ACHN (cell line): ENCODE measurements at places on chromosomes 2 and 18.

DNA sequence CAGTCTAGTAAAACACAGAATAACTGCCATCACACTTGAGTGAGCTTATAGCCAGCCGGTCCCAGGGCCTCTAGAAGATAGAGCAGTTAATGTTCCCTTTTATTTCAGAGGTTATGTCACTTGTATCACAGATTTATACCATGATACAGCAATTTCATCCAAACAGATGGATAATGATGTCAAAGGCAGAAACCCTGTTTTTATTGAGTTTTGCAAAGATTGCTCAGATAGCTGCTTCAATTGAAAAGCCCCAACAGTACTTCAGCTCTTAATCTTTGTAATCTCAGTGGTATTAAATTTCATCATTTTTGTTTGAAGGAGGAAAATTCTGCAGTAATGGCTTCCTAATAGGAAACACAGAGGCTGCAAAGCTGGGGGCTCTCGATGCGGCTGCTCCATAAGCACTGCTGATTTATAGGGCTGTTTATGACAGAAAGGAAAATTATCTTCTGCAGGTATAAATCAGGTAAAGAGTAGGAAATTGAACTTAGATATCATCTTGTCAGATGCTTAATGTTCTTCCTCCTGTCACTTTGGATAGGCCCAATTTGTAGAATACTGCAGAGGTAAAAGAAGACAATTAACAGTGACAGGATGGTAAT, 112.3 kb downstream of the LNPK start:
- no peak for DNase-seq

- peak; percentile 40 for DNase-seq
These were observed 18.2 kb downstream of the KIDINS220 start for GRCh38 chr2:8819194-8819593.

- no peak for DNase-seq
These were observed 409.5 kb upstream of the GCFC2 start for GRCh38 chr2:76120176-76120575.

- DNase-seq = no peak
These were observed 14.7 kb upstream of the PUM2 start for GRCh38 chr2:20365249-20365817.

GRCh38 chr2:108625186-108625827, 91.0 kb downstream of the LIMS1 start:
- no peak for DNase-seq

DNA sequence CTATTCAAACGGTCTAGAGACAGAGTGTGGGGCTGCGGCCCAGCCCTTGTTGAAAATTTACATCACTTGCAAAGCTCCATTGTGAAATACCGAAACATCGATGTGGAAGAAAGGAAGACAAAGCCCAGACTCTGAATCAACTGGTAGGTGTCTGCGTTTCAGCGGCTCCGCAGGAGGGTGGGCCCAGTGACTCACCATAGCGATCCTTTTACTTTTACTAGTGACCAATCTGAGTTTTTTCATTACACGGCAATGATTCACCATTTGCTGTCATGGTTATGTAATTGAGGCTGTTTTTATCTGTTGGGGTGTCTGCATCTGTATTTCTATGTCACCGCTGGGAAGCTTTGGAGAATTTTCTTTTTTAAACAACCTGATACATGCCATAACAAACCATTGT, 66.6 kb upstream of the ODC1 start:
- peak; percentile 83 for DNase-seq

GRCh38 chr2:102290594-102290993, 20.8 kb upstream of the IL1RL1 start:
- DNase-seq = no peak

DNA sequence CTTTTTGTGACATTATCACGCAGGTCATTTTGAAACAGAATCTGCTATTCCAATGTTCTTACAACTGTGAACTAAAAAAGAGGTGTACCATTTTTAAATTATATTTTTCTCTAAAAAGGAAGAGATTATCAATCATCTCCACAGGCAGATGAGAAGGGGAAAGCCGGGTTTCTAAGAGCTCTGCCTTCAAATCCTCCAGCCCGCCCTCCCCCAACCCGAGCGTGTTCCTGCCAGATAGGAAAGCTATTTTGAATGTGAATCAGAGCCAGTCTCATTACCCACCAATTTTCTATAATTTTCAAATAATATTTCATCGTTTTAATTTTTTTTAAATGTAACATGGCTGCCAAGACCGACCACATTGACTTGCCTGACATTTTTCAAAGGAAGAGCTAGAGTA, 65.9 kb downstream of the KCNF1 start:
- no peak for DNase-seq

DNA sequence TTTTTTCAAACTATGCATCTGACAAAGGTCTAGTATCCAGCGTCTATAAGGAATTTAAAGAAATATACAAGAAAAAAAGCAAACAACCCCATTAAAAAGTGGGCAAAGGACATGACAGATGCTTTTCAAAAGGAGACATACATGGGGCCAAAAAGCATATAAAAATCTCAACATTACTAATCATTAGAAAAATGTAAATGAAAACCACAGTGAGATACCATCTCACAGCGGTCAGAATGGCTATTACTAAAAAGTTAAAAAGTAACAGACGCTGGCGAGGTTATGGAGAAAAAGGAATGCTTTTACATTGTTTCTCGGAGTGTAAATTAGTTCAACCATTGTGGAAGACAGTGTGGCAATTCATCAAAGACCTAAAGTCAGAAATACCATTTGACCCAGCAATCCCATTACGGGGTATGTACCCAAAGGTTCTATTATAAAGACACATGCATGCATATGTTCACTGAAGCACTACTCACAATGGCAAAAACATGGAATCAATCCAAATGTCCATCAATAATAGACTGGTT, 643.1 kb upstream of the LRRTM1 start:
- DNase-seq = no peak

DNA sequence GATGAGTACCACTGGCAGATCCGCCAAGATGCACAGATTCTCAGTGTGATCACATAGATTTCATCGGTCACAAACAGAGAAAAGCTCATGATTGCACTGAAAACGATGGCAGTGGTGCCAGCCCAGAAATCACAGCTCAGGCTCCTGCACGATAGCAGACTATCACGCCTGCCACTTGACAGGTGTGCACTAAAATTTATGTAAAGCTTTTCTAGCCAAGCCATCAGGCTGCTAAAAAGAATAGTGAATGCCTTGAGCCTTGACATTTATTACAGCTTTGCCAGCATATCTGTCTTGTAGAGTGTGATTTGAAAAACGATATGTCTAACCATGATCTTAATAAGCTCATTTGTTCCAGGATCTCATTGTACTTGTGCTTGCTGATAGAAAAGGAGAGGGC, 409.5 kb upstream of the CWC22 start:
- DNase-seq = no peak

GRCh38 chr18:52716973-52717372, 377.0 kb downstream of the DCC start:
- peak; percentile 50 for DNase-seq

DNA sequence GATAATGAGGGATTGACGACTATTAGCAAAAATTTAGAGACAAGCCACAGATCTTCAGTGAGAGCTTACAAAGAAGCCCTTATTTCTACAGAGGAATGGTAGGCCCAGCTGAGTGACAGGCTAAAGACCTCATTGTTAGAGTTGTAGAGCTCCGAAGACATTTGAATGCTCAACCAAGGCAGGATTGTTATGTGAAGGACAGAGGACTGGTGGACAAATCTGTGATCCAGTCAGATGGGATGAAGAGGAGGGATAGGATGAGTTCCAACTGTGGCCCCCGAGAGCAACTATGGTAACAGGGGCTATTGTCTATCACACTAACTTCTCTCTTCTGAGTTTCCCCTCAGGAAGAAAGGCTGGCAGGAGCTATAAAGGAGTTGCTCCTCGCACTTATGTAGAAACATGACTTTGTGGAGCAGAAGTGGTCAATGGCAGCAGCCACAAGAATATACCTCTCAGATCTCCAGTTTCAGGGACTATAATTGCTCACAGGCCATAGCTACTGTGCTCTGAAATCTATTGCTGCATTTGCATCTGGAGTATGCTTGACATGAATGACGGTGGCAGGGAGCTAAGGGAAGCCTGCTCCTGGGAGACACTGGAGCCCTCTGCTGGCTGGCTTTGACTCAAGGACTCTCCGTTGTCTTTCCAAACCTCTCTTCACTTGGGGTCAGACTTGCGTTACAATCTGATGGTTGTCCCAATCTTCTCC, 50.3 kb upstream of the GREB1L start:
- peak; percentile 42 for DNase-seq

DNA sequence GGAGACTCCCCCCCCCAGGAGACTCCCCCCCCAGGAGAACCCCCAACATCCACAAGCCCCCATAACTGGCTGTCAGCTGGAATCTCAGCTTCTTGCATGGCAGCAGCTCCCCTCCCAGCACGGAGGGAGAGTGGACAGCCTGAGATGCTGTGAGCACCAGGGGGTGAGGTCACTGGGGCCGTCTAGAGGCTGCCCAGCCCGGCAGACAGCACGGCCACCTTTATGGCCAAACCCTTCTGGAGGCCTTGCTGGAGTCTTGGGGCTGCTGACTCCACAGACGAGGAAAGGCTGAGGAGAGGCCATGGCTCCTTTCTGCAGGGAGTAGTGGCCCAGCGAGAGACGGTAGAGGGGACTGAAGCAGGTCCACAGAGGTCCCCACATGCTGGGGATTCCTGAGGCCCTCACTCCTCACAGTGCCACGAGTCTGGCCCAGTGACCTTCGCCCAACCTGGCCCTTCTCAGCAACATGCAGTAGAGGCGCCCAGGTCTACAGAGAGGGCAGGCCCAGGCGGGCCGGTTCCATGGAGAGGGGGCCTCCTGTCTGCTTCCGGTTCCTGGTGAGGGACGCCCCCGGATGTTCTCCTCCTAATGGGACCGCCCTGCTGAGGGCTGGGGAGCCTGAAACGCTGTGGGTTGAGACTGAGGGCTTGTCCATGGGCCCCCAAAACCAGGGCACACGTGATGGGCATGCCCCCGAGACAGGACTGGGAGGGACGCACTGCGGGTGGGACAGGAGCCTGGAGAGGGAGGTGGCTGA, 122.6 kb upstream of the CTDP1 start:
- DNase-seq = no peak

DNA sequence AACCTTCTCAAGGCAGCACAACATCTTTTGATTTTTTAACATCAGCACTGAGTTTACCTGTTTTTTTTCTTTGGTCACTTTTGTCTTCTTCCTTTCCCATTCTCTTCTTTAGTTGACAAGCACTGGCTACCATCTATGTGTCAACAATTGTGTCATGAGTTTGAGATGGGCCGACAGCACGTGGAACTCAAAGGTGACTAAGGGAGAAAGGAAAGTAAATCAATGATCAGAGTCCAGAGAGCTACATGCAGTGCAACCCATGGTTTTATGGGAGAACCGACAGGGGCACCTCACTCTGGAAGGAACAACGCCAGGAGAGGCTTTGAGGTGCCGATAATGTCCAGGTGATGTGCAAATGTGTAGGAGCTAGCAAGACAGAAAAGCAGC, 755.5 kb downstream of the RNF144A start:
- DNase-seq = no peak

DNA sequence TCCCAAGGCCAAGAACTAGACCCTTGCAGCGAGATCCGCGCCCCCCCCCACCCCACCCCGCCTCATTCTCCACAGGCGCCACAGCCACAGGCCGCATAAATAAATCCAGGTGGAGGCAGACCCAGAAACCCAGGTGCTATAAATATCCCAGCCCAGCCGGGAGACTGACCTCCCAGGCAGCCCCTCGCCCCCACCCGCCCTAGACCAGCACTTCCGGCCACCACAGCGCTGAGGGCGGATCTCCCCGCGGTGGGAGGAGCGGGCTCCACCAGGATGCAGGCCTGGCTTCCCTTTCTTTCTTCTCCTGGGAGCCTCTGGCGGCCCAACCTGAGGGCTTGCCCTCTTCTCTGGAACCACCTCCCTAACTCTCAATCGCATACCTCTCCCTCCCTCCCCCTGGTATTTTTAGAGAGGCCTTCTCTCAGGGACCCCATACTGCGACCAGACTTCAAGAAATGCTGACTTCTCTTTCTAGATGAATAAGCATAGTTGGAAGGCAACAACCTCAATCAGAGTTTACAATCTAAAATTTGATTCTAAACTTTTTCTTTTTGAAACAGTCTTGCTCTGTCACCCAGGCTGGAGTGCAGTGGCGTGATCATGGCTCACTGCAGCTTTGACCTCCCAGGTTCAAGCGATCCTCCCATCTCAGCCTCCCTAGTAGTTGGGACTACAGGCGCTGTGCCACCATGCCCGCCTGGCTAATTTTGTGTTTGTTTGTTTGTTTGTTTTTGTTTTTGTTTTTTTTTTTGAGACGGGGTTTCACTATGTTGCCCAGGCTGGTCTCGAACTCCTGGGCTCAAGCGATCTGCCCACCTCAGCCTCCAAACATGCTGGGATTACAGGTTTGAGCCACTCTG, 55.0 kb downstream of the PKDCC start:
- DNase-seq = peak; percentile 68

DNA sequence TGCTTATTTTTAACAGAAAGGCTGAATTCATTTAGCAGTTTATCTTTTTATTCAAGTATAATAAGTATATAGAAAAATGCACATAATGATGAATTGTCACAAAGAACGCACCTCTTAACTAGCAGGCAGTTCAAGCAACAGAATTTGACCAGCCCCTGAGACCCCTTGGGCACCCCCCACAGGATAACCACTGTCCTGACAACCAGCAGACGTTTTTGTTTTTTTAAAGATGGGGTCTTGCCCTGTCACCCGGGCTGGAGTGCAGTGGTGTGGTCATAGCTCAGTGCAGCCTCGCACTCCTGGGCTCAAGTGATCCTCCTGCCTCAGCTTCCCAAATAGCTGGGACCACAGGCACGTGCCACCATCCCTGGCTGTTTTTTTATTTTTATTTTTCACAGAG, 14.0 kb downstream of the PRELID3A start:
- DNase-seq = no peak

DNA sequence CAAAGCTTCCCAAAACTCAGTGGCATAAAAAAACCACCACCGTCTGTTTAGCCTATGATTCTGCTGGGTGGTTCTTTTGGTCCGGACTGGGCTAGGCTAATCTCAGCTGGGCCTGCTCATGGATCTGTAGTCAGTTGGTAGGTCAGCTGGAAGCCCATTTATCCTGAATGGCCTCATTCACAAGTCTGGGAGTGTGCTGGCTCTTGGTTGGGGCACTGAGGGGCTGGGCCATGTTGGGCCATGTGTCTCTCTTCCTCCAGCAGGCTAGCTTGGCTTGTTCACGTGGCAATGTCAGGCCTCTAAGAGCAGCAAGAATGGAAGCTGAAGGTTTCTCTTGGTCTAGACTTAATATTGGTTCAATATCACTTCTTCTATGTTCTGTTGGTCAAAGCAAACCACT, 95.7 kb upstream of the HS6ST1 start:
- no peak for DNase-seq

DNA sequence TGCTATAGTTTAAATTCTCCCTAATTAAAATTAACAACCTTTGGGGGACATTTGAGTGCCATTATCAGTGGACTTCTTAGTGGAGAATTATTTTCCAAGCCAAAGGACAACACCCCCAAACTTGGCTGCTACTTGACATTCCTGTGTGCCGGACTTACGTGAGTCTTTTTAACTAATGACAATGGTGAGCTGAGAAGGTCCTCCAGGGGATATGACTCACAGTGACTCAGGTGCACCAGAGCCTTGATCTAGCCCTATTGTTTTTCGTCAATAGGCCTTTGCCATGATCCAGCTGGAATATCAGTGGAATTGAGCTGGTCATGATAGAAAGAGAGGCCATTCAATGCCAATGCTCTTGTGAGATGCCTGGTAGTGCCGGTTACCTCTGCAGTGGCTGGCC, 118.1 kb upstream of the CXCR4 start:
- peak; percentile 55 for DNase-seq

GRCh38 chr2:21317131-21317530, 193.4 kb downstream of the TDRD15 start:
- peak; percentile 52 for DNase-seq
